ENCODE measurements at places on chromosomes 3 and 15.

DNA sequence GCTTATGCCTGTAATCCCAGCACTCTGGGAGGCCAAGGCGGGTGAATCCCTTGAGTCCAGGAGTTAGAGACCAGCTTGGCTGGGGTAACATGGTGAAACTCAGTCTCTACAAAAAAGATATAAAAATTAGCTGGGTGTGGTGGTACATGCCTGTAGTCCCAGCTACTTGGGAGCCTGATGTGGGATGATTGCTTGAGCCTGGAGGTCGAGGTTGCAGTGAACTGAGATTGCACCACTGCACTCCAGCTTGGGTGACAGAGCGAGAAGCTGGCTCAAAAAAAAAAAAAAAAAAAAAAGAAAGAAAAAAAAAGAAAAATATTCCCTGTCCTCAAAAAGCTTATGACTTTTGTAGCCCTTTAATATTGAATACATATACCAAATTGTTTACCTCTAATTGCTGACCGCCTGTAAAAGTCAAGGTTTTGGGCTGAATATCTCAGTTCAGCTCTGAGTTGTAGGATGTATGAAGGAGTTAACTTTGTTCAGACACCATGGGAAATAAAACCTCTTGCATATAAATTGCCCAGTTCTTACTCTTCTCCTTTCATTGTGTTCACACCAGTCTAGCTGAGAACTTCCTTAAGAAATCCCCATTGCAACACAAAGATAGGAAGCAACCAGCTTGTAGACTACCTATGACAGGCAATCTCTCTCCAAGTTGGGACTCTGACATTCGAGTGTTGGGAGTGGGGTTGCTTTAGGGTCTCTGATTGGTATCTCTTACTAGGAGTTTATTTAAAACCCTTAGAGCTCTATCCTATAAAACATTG lies 97.6 kb upstream of the RASGRP1 start:
- DNase-seq, result no peak

DNA sequence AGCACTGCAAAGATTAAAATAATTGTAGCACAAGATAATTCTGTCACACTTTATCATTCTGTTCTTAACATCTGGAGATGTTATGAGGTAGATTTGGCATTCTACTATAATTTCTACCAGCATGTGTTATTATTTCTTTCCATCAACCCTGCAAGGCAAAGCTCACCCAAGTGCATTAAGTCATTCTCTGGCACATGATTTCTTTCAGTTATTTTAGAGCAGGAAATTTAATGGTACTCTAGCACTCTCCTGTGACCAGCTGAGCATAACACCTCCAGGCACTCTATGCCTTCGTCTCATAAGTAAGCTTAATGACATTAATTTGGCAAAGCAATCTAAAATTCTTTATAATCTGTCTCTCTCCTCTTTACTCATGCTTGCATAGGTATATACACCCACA lies 300.2 kb upstream of the GPR149 start:
- DNase-seq, result no peak

GRCh38 chr3:158420654-158421396 lies 150.2 kb upstream of the MLF1 start:
- no peak for DNase-seq

DNA sequence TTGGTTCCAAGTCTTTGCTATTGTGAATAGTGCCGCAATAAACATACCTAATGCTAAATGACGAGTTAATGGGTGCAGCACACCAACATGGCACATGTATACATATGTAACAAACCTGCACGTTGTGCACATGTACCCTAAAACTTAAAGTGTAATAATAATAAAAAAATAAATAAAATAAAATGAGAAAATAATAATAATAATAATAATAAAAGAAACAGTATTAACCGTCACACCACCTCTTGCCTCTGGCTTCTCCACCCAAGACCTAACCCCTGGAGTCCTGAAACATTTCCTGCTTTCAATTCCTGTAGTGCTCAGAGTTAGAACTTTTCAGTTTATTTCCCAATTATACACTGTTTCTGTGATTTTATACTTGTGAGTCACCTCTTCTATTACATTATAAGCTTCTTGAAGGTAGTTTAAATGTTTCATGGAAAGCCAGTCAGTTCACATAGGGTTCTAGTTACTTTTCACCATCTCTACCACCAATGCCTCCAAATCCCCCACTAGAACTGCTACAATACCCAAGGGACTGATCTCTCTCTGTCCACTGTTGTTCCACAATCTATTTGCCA lies 18.4 kb upstream of the GHSR start:
- no peak for DNase-seq

GRCh38 chr3:169264711-169265110 lies 398.8 kb downstream of the MECOM start:
- no peak for DNase-seq

DNA sequence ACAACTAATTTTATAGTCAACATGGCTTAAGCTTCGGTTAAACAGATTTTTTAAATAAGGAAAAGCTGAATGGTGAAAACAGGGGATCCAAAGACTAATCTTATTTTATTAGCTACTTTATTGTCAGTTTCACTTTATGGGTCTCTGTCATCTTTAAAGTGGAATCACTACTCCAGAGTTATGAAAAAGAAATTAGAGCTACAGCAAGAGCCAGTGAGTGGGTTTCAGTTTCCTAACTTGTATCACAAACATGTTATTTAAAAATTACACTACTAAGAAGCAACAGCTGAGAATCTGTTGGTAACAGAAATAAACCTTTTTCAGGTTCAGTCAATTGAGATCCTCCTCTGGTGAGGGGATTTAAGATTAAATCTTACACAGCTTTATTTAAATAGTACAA lies 10.0 kb downstream of the PHC3 start:
- DNase-seq, result no peak

All from cerebellum (tissue), 4 donors.